ENCODE measurements at places on chromosomes 5 and 9.

GRCh38 chr9:2281803-2282185 is 266.6 kb downstream of the SMARCA2 start:
- DNase-seq = no peak

DNA sequence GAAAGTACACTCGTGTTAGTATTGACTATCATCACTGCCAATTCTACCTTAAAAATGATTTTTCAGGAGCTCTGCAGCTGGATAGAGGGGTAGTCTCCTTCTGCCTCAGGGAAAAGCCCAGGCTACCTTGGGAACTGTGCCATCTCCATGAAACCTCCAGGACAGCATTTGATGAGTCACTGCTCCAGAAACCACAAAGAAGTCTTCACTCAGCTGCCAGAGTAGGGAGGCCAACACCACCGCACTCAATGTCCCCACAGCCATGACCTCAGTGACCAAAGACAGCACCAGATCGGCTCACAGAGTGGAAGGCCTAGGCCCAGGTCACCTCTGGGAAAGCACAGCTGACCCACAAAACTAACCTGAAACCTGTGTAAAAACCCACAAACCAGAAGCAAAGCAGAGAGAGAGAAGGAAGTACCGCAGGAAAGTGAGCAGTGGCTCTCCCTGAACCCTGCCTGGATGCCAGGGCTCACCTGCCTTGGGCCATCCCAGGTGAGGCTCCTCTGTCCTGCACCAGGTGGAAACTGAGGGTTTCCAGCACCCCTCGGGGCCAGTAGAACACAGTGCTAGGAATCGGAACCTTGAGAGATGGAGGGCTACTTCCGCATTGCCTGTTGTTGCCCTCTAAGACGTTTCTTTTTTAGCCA is 30.0 kb downstream of the S1PR3 start:
- peak; percentile 60 for DNase-seq

DNA sequence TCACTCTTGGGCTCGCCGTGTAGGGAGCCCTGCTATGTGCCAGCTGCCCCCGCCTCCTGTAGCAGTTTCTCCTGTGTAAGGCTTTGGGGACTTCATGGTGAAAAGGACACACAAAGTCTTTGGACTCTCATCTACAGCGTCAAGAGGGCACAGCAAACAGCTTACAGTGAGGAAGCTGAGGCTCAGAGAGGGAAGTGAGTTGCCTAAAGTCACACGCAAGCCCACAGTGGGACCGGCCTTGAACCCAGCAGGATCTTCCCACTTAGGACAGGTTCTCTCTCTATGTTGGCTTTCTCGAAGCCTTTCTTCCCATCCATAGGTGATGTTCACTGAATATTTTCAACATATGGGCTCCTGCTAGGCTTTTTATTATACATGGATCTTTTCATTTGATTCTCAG is 9.8 kb upstream of the PRRX2 start:
- DNase-seq = no peak

- no peak for DNase-seq
Measured at GRCh38 chr9:95742821-95743220, 132.7 kb upstream of the ERCC6L2 start.

GRCh38 chr5:167896814-167897213 is 394.6 kb upstream of the WWC1 start:
- DNase-seq = no peak

- DNase-seq = no peak
Measured at GRCh38 chr9:72932619-72933018, 20.2 kb downstream of the ALDH1A1 start.

DNA sequence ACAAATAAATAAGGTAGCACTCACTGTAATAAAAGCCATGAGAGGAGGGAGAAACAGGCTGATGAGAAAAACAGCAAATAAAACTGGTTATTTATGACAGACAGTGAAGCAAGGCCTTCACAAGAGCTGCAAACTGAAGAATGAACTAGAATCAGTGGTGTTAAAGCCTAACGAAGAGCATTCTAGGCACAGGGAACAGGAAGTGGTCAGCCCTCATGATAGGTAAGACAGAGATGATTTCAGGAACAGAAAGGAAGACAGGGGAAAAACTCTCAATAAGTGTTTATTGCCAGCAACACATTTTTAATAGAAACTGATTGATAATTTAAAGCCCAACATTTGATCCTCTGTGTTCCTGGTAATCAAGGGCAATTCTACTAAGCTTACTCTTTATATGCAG is 124.5 kb downstream of the EDIL3 start:
- no peak for DNase-seq

GRCh38 chr9:19999491-20000057 is 210.7 kb upstream of the SLC24A2 start:
- peak; percentile 30 for DNase-seq

GRCh38 chr5:3599226-3600105 is 3.8 kb downstream of the IRX1 start:
- no peak for DNase-seq

DNA sequence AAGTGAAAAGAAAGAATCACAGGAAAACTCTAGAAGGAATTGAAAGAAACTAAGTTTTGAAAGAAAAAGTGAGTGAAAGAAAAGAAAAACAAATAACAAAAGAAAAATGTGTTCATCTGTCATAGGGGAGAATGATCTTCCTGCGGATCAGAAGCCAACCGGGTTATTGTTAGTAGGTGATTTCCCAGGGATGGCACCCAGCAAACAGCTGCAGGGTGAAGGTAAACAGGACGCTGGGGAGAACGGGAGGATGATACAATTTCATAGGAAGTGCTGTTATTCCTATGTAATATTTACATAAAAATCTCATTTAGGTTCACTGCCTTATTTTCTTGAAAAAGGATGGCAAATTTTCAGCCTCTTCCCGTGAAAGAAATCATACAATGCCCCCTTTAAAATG is 72.4 kb upstream of the LHFPL2 start:
- no peak for DNase-seq

GRCh38 chr5:11009576-11009975 is 248.5 kb upstream of the DAP start:
- DNase-seq = no peak

DNA sequence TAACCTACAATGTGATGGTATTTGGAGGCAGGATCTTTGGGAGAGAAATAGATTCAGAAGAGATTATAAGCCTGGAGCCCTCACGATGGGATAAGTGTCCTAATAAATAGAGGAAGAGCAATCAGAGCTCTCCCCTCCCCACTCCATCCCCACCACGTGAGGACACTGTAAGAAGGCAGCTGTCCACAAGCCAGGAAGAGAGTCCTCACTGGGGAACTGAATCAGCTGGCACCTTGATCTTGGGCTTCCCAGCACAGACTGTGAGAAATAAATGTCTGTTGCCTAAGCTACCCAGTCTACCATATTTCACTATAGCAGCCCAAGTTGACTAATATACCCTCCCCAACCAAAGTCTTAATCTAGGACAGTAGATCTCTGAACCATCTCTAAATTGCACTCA is 118.1 kb downstream of the SUSD1 start:
- no peak for DNase-seq

DNA sequence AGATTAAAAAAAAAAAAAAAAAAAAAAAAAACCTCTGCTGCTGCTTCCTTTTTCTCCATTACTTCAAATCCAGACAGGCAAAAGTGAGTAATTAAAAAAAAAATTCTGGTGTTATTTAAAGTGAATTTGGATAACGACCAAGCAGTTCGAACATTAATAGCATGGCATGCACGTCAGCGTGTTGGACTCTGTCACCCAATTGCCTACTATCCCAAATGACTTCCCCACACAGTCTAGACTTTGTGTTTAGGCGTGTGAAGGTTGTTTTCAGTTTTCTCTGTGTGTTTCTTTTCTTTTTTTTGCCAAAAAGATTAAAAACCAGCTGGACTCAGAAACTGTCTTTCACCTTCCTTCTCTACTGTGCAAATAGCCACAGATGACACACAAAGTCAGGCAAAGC is 321.4 kb downstream of the MSX2 start:
- no peak for DNase-seq

DNA sequence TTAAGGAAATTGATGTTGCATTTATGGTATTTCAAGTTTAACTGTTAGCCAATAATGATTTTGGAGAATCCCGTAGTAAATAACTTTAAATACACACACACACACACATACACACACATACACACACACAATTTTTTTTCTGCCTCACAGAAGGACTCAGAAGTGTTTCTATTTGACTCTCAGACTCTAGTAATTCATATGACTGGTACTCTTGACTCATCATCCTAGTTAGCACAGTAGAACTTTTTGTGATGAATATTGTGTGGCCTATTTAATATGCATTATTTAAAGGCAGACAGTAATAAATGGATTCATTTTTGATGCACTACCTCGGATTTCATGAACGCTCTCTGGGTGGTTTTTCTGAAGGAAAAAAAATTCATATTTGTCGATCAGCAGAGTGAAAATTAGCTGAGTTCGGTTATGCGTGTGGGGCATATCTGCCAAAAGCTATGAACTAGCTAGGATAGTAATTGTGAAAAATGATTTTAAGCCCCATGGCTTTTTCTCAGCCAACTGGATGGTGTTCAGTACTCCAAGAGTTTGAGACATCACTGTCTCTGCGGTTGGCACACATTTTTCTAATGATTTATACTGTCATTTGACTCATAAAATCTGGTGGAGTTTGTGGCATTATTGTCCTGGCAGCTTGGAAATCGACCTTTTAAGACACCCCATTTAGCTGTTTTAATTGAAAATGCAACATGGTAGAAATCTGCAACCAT is 102.2 kb downstream of the PCSK5 start:
- DNase-seq = no peak

- no peak for DNase-seq
Measured at GRCh38 chr5:155254399-155254798, 240.8 kb downstream of the KIF4B start.

- DNase-seq = no peak
Measured at GRCh38 chr9:113947941-113948340, 71.8 kb downstream of the ZNF618 start.

- no peak for DNase-seq
Measured at GRCh38 chr9:37339923-37340322, 82.6 kb upstream of the GRHPR start.

DNA sequence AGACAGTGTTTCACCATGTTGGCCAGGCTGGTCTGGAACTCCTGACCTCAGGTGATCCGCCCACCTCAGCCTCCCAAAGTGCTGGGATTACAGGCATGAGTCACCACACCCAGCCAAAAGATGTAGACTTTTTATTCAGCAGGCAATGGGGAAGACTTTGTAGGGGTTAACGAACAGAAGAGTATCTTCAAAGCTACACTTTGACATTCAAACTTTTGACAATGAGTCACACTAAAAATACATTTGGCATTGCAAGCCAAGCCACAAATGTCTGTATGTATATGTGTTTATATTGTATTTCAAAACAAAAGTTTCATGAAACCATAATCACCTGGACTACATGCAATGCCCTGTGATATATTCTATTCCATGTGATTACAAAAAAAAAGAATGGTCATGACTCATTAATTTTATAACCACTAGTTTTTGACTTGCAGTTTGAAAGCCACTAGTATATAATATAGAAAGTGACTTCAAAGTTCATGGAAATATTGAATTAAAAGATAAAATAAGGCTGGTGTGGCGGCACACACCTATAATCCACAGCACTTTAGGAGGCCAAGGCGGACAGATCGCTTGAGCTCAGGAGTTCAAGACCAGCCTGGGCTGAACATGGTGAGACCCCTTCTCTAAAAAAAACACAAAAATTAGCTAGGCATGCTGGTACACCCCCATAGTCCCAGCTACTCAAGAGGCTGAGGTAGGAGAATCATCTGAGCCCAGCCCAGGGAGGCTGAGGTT is 8.3 kb downstream of the DIMT1 start:
- no peak for DNase-seq

DNA sequence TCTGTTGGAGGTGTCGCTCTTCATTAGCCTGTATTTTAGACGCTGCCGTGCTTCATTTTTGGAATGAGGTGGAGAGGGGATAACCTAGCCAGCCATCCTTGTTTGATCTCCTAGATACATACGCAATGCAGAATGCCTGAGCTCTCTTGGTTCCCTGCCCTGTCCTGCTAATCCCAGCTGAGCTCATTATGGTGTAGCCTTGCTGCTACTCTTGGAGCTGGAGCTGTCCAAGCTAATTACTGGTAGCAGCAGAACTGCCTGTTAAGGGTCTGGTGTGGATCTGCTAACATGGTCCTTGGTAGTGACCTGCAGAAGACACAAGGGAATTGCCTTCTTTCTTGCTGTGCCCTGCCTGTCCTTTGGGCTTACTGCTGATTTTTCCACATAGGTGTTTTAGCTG is 207.9 kb downstream of the CNTLN start:
- no peak for DNase-seq

- DNase-seq = peak; percentile 4
Measured at GRCh38 chr5:118791926-118792734, 196.2 kb downstream of the DTWD2 start.

- no peak for DNase-seq
Measured at GRCh38 chr9:95100071-95100627, 217.4 kb downstream of the FANCC start.

GRCh38 chr5:177316005-177316404 is 4.3 kb upstream of the MXD3 start:
- no peak for DNase-seq

- DNase-seq = no peak
Measured at GRCh38 chr5:102715082-102715807, 39.9 kb upstream of the PAM start.

GRCh38 chr5:34724741-34725140 is 68.6 kb downstream of the RAI14 start:
- DNase-seq = no peak

All from T1000 (cell line).